ENCODE measurements at places on chromosomes 6 and 20. TPM values are rescaled to one million over a fixed set of nuclear protein-coding genes. Genes with fewer than 3 reads are reported as not detected.

Gene ARFGEF3
- 1.8 TPM for total RNA-seq

Gene NRSN1
- total RNA-seq: not detected

Gene SF3B5
- 98.2 TPM for total RNA-seq

Gene COL19A1
- total RNA-seq: not detected

Gene FNDC11
- 2.6 TPM for total RNA-seq

Gene NTSR1
- total RNA-seq: under 0.01 TPM

Gene CFB
- total RNA-seq: 0.60 TPM

Gene CRISP1
- total RNA-seq: not detected

Gene ELOVL4
- under 0.01 TPM for total RNA-seq

Gene NHSL1
- total RNA-seq: 30.2 TPM

Gene PREX1
- 33.1 TPM for total RNA-seq

Gene GJA10
- total RNA-seq: not detected

Gene ZNF165
- 0.20 TPM for total RNA-seq

Gene TSBP1
- not detected for total RNA-seq

Gene CYP21A2
- not detected for total RNA-seq

Gene EGFL8
- 0.65 TPM for total RNA-seq

Gene CHRNA4
- not detected for total RNA-seq

Gene OPRM1
- total RNA-seq: not detected

Gene EYA4
- total RNA-seq: 0.40 TPM

Gene SESN1
- 19.0 TPM for total RNA-seq

Gene BNIP5
- total RNA-seq: not detected

Gene HLA-DQB1
- not detected for total RNA-seq

Gene KIF6
- total RNA-seq: under 0.01 TPM

Gene TCP11
- not detected for total RNA-seq

Gene PDYN
- not detected for total RNA-seq

Gene PHACTR3
- 1.6 TPM for total RNA-seq

Gene SLC4A11
- total RNA-seq: 5.2 TPM

Gene PKIG
- total RNA-seq: 138 TPM

Gene SYTL3
- total RNA-seq: 0.87 TPM

Gene RIPOR2
- total RNA-seq: under 0.01 TPM

Gene HECA
- 34.5 TPM for total RNA-seq

Gene TFEB
- total RNA-seq: 5.0 TPM

Gene TAAR5
- total RNA-seq: not detected

Gene GPSM3
- 6.2 TPM for total RNA-seq

Gene MRPL14
- 65.4 TPM for total RNA-seq

Gene ENTPD6
- 51.4 TPM for total RNA-seq

Gene GRIK2
- total RNA-seq: not detected

Gene RIPPLY2
- total RNA-seq: 0.40 TPM

Gene KPNA5
- total RNA-seq: 14.5 TPM

Gene LINC00237
- not detected for total RNA-seq

Gene EYS
- total RNA-seq: under 0.01 TPM

Gene MYB
- total RNA-seq: not detected

Gene CAP2
- 0.87 TPM for total RNA-seq

Gene MUCL3
- total RNA-seq: not detected

Gene FAM209B
- total RNA-seq: not detected

Gene LPIN3
- 0.65 TPM for total RNA-seq

Gene SRMS
- total RNA-seq: not detected

Gene OR2H2
- not detected for total RNA-seq

Gene SUMO4
- 1.2 TPM for total RNA-seq

Gene PPIL6
- total RNA-seq: 0.60 TPM

Gene LY6G5B
- 1.2 TPM for total RNA-seq
